Esophagus mucosa (tissue), 1 donor: ENCODE measurements at places on chromosomes 6 and 20.

DNA sequence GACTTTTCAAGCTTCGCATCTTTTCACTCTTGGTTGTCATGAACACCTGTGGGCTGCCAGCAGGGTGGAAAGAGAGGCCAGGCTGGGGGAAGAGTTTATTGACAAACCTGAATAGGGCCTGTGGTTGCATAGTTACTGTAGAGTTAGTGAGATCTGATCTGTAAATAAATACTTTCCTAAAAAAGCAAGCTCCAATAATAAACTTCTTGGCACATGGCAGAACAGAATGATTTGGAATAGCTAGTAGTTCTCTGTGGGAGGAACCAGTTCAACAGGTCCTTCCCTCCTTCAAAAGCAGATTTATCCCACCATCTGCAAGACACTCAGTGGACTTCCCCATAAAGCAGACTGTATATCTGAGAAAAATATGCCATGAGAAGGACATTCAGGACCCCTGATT lies 445.0 kb downstream of the HACE1 start:
- no peak for ATAC-seq

GRCh38 chr6:153044295-153044694 lies 41.8 kb upstream of the MTRF1L start:
- peak; percentile 52 for ATAC-seq

DNA sequence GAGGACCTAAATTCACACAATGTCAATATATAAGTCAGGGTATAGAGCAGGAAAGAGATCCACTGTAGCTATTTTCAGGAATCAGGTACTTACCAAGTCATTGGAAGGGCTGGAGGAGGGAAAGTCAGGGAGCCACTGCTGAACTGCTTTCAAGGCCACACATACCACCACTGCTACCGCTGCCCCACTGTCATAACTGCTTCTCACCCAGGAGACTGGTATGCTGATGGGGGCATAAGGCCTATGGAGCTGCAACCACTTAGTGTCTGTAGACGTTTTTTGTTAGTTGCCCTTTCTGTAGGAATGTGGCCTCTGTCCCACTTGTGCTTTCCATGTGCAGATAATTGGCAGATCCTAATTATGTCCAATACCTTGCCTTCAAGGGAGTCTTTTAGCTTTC lies 5.4 kb downstream of the SMAP1 start:
- no peak for ATAC-seq

DNA sequence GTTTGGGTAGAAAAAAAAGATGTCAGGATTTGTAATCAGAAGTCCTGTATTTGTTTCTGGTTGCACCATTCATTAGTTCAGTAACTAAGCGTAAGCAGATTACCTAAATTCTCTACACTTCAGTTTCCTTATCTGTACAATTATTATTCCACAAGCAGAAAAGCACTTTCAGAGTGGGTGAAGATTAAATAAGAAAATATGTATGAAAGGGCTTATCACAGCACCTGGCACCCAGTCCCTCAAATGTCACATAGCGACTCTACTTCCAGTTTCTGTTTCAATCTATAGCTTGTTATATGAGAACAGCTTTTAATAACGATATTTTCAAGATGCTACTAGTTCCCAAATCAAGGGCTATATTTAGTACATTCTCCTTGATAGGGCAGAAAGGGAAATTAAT lies 31.4 kb downstream of the RGS17 start:
- no peak for ATAC-seq

DNA sequence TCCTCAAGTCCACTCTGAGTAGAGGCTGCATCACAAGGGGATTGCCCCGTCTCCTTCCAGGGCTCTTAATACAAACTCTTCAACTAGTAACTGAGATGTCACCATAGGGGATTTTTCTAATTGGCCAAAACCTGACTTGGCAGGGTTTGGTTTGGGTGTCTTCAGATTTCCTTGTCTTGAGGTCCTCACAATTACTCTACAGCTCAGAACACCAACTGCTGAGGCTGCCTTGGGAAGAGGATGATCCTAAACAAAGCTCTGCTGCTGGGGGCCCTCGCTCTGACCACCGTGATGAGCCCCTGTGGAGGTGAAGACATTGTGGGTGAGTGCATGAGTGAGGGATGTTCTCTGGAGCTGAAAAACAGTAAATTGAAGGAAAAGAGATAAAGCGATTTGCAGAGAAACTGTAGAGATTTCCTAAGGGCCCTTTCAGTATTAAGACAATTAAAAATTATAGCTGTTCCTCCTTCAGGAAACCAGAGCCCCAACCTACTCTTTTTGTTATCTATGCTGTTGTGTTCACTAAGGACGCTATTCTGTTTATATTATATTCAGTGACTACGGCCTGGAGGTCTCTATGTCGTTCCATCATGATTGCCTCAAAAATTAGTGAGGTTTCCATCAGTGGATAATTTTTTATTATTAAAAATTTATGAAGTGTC lies at the start of gene HLA-DQA1:
Gene HLA-DQA1, plus strand, starts transcription at position 188 of the 662 bp plus-strand sequence. Its CDS starts 53 bp downstream, at position 241.
- ATAC-seq, result peak; percentile 45

GRCh38 chr6:125363824-125364165 lies 62.0 kb upstream of the HDDC2 start:
- no peak for ATAC-seq

GRCh38 chr6:1022719-1023118 lies 289.2 kb upstream of the FOXQ1 start:
- no peak for ATAC-seq

DNA sequence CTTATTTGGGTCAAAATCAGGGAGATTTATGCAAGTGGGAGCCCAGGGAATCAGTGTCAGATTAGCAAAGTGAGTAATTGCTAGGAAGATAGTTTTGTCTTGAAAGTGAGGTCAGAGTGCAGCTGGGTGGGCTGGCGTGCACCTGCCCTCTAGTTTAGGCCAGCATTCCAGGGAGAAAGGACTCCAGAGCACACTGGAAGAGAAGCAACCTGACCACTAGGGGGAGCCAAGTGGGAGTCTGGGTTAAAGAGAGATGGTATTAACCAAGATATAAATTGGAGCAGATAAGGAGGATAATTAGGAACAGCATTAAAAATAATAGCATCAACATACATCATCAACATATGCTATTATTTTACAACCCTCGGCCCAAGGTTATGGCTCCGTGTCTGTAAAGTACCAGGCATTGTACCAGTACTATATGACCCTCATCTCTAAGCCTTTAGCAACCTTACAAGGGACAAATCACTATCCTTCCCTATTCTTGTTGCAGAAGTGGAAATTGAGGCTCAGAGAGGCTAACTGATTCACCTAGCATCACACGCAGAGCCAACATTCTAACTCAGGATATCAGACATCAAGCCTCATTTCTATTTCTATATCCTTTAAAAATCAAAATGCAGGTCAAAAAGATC lies 57.8 kb downstream of the SLC2A10 start:
- peak; percentile 54 for ATAC-seq

DNA sequence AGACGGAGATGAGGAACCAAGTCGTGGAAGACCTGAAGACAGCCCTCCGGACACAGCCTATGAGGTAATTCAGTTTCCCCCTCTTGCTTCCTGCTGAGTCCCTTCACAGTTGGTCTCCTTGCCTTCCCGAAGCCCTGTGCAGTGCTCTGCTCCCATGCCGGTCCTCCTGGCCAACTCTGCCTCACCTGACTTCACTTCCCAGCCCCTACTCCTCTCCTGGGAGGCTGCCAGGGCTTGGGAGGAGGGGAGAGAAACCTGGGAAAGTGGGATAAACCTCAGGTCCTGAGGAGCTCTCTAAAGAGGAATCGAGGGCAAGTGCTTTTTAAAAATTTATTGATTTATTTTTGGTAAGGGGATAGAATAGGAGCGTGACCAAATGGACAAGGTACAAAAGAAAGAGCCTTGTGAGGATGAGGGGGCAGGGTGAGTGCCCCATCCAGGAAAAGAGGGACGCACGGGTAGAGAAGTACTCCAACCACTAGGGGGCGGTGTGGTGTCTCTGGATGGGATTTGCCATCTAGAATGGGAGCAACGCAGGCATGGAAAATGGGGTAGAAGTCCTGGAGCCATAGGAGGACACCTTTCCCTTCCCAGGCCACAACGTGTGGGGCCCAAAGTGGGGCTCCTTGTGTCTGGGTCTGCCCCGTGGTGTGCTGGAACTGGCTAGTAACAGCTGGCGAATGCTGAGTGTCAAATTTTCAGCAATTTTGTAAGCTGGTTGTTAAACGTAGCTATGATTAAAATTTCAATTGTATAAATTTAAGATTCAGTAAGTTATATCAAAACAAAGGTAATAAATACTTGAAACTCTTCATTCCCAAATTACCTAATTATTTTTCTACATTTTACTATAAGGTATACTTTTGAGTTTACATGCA lies 69.0 kb downstream of the MOCS1 start:
- ATAC-seq, result peak; percentile 53

- no peak for ATAC-seq
Observed at GRCh38 chr20:5848711-5849505, 98.7 kb downstream of the SHLD1 start.

DNA sequence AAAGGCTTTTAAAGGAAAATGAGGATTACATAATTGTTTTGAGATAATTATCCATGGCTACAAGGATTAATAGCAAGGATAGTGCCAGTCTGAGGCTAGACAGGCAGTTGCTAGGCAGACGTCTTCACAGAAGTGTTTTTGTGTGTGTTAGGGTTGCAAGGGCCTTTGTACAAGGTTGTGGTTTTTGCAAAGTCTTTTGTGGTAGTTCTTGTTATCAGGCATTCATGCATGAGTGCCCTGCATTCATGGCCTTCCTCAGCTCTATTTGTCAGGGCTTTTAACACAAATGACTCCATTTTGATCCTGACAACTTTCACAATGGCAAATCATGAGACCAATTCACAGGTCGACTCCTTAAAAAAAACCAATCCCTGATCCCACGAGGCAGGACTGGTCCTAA lies 68.1 kb upstream of the TXNDC5 start:
- ATAC-seq, result no peak

DNA sequence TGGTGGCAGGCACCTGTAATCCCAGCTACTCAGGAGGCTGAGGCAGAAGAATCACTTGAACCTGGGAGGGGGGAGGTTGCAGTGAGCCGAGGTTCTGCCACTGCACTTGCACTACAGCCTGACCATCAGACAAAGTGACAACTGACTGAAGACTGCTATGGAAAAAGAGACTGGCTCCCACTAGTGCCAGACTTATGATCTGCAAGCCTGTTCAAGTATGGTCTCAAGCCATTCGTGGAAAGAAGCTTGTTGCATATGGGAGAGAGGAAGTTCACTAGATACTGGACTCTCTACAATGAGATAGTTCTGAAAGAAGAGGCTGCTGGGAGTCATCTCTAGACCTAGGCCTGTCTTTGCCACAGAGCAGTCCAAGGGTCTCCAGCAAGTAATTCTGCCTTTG lies 26.7 kb downstream of the MDN1 start:
- ATAC-seq, result peak; percentile 61

GRCh38 chr6:151387175-151387970 lies 4.0 kb downstream of the ZBTB2 start:
- ATAC-seq, result no peak

GRCh38 chr6:90294989-90295853 lies 1.4 kb downstream of the BACH2 start:
- peak; percentile 43 for ATAC-seq

DNA sequence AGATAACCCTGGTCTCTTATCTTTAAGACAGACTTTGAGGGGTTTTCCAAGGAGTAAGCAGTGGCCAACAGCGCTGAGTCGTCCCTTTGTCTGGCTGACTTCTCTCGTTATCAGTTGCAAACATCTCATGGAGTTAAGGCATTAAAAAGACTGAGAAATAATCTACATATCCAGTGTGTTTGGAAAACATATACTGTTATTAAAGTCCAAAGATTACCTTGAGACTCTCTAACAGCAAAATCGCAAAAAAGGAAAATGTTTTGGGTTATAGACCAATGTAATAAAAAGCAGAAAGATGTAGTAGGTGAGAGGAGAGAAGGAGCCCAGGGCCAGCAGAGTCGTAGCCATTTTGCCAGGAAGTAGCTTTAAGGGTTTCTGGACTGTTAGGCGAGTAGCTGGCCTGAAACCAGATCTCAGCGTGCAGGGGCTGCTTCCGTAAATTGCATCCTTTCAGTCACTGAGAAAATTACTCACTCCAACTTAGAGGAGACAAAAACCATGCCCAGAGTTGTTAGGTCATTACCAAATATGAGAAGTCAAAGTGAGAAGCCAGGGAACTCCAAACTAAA lies 24.6 kb downstream of the MYLK4 start:
- ATAC-seq, result no peak

- ATAC-seq, result peak; percentile 94
Observed at GRCh38 chr20:56373942-56374341, 15.2 kb downstream of the FAM210B start.

DNA sequence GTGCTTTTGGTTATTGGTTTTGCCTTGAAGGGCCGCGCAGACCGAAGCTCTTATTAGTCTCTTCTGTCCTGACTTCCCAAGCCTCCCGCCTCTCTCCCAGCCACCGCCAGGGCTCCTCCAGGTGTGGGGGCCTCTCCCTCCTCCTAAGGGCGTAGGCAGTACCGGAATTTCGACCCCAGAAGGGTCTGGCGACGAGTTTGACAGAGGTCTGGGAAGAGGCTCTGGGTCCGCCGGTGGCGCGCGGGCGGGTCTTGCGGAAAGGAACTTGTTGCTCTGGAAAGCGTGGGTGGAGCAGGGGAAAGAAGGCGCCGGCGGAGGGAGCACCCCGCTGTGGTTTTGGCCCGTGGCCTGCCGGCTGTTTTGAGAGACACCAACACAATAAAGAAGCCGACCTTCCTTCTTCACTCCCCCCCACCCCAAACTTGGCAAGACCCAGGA lies 1.8 kb downstream of the PCSK2 start:
- no peak for ATAC-seq

GRCh38 chr6:91580635-91581034 lies 993.8 kb upstream of the MAP3K7 start:
- ATAC-seq, result no peak
